ENCODE measurements at places on chromosomes 11 and 22. TPM values are rescaled to one million over a fixed set of nuclear protein-coding genes. Genes with fewer than 3 reads are reported as not detected.

GRCh38 chr11:66068154-66068821, 1.8 kb upstream of the PACS1 start:
- peak; percentile 61 for DNase-seq

- DNase-seq, result no peak
Observed at GRCh38 chr11:66011239-66011784, 496 bp upstream of the CST6 start.

GRCh38 chr22:30399718-30400117, 2.9 kb downstream of the SEC14L2 start:
- DNase-seq, result no peak

- no peak for DNase-seq
Observed at GRCh38 chr11:21177379-21177778, 508.0 kb downstream of the NELL1 start.

- DNase-seq, result no peak
Observed at GRCh38 chr22:50551160-50551752, 5.6 kb downstream of the KLHDC7B start.

- no peak for DNase-seq
Observed at GRCh38 chr11:87966216-87966615, 209.0 kb downstream of the RAB38 start.

DNA sequence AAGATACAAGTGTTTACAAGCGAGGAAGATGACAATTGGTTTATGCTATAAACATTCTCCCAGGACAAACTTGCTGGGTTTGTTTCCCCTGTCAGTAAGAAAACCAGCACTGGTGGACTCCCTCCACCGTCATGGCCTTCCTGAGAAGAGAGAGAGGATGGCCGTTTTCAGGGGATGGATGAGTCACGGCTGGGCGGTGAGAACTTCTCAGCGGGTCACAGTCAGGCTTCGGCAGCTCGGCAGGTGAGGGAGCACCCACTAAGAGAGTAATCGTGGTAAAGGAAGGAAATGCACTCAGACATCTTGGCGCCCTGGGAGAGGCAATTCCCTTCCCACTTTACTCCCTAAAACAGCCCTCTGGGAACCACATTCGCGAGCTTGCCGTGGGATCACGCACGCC, 83.9 kb downstream of the NCAM1 start:
- no peak for DNase-seq

GRCh38 chr22:47267513-47268282, 505.2 kb downstream of the TBC1D22A start:
- DNase-seq, result no peak

- DNase-seq, result peak; percentile 66
Observed at GRCh38 chr22:18031695-18032454, 7.5 kb upstream of the MICAL3 start.

OR2AT4 gene
- total RNA-seq, result not detected

APOL4 gene
- not detected for total RNA-seq

CNGA4 gene
- total RNA-seq, result 0.30 TPM

CTSF gene
- total RNA-seq, result 61.2 TPM

B3GAT1 gene
- total RNA-seq, result not detected

IL17REL gene
- not detected for total RNA-seq

GRAMD4 gene
- total RNA-seq, result 5.6 TPM
